Inflammatory macrophage treated with lipopolysaccharide for 1 hour (primary cell): ENCODE measurements at places on chromosomes 4 and X.

DNA sequence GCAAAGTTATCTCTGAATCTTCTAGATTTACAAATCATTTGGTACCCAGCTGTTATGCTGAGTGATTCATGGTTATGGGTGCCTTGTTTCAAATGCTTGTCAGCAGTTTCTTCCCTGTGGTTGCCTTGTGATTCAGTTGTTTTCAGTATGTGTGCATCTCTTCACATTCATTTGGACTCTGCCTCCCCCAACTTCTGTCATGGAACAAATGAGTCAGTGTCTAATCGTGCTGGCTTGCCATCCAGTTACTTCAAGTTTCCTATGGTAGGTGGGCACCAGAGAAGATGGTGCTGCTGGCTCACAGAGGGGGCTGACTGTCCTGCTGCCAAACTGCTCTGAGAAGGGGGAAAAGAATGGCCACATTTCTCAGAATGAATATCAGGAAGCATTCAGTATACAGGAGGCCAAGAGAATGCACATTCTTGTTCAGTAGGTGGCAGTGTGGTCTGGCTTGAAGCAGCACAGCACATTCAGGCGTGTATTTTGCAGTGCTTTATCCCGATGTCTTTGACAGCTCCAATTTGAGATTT lies 260.9 kb downstream of the GLUD2 start:
- DNase-seq = no peak

DNA sequence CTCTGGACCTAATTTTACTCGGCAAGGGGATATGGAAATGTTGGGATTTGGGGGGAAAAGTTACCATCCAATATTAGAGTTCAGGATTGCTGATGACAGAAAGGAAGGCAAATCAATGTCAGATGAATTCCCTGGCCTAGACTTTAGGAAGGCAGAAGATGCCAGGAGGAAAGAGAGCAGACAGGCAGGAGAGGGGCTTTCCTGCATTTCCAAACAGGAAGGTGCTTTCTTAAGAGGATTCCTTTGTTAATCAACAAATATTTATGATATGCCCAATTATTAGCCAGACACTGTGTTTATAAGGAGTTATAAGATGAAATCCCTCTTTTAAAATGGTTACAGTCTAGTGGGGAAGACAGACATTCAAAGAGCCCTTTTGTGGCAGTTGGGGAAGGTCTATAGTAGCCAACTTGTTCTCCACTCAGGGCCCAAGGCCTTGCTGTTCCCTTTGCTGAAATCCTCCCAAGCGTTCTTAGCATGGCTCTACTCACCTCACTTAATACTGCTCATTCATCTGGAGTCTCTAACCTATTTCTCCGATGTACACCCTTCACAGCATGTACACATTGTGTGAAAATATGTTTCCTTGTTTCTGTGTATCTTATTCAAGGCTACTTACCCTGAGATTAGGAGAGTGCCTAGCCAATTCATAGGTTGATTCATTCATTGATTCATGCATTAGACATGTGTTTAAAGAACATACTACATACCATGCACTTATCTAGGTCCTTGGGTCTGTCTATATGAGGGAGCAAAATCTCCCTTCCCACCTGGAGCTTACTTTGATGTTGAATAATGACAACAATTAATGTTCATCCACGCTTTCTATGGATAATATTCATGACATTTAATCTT lies 5.3 kb downstream of the IGFBP7 start:
- no peak for DNase-seq

DNA sequence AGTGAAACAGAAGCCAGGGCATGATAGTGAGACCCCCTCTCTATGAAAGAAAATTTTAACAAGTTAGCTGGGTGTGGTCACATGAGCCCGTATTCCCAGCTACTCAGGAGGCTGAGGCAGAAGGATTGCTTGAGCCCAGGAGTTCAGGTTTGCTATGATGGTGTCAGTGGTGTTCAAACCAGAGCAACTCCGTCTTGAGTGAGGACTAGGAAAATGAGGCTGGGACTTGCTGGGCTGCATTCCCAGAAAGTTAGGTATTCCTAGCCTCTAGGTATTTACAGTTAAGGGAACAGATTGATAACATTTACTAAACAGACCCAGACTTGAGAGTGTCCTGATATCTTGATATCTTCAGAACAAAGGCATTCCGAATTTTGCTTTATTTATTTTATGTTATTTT lies 37.0 kb upstream of the NOCT start:
- DNase-seq = no peak

- DNase-seq = peak; percentile 30
Observed at GRCh38 chr4:153154007-153154975, 50.0 kb upstream of the TRIM2 start.

GRCh38 chr4:110260299-110260698 lies 61.9 kb upstream of the ELOVL6 start:
- DNase-seq = no peak

DNA sequence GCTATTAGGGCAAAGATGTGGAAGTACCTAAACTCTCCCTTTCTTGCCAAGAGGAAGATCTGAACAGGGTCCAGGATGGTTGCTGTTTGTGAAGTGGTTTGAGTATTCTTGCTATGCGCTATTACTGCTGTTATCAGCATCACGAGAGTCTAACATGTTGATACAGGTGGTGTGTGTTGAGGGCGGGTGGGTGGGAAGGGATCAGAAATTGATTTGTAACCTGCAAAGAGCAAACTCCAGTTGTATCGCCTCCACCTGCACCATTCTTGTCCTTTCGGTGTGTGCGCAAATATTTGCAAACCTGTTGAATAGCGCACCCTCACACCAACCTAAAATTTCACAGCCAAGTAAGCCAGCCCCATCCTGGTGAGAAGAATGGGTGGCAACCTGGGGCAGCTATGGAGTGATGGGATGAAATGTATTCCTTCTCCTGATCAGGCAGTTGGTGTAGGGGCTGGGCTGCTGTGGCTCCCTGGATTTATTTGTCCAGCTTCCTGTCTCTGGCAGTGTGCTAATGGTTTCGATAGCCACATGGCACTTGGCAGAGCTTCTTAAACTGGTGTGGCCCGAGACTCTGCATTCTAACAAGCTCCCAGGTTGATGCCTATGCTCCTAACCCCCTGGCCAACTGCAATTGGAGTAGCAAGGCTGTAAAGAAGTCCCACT lies 102.6 kb upstream of the SCML1 start:
- DNase-seq = no peak

- no peak for DNase-seq
Observed at GRCh38 chr4:140450352-140450751, 22.9 kb upstream of the CLGN start.

DNA sequence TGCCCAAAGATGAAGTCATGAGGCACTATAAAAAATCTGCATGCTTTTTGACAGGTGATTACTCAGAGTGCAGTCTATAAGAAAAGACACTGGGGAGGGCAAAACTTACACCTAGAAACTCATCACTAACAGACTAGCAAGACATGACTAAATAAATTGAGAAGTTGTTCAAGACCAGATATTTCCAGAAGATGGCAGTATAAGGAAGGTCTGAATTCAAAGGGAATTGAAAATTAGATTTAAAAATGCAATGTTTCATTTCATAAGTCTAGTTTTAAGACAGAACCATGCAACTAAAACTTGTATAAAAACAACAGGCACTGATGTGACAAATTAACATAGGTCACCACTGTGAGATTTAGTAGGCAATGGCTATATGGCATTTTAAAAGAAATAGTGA lies 232.5 kb upstream of the POF1B start:
- peak; percentile 3 for DNase-seq

- no peak for DNase-seq
Observed at GRCh38 chr4:138851391-138852335, 163.9 kb upstream of the NOCT start.

- DNase-seq = no peak
Observed at GRCh38 chrX:111180750-111181240, 84.8 kb downstream of the PAK3 start.

DNA sequence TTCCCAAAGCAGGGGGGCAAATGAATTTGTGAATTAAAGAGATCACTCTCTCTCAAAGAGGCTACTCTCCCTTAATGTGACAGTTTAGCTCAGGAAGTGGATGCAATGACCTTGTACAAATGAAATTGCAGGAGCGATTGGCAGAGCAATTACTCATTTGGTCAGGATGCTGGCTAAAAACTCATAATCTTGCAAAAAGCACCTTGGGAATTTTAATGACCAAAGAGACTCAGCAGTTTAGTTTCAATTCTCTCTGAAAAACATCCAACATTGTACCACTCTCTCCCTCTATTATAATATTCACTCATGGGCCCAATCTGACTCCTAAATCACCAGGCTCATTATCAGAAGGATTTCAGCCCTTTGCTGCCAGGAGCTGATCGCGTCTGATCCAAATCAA lies 26.1 kb downstream of the PDGFC start:
- DNase-seq = peak; percentile 65

DNA sequence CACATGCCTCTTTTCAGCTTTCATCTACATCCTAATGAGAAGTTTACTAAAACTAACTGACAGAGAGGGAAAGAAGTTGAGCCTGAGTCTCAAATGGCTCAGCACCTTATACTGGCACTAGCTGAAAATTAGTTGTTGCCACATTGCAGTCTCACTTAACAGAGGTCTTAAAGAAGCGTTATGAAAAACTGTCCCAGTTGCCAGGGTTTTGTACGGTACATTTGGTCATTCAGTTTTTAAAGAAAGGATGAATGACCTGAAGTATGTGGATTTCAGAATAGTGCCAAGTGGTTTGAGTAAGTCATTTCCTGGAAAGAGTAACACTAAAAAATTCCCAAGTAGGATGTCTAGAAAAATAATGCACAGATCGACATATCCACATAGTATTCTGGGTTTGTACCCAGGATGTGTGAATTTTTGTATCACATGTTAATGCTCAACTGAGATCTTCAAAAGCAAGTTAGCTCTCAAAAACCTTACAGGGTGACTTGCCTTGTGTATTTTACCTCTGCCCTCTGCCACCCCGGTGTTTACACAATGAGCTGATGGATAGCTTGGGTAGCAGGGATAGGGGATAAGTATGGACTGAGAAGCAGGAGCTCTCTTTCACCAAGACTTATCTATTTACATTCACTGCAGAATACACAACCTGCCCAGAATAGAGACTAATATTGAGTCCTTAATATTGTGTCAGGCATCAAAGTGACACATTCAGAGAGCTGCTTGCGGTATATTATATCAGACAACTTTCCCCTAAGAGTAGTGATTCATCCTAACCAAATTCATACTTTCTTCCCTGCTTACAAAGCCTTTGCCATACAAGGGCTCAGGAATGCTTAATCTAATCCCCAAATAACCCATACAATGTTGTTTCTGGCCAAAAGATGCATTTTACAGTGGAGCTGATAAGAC lies 1075.7 kb upstream of the PABPC4L start:
- DNase-seq = no peak

GRCh38 chrX:7021991-7022390 lies 125.5 kb upstream of the STS start:
- DNase-seq = no peak

- no peak for DNase-seq
Observed at GRCh38 chr4:24910499-24910898, 2.3 kb downstream of the CCDC149 start.

DNA sequence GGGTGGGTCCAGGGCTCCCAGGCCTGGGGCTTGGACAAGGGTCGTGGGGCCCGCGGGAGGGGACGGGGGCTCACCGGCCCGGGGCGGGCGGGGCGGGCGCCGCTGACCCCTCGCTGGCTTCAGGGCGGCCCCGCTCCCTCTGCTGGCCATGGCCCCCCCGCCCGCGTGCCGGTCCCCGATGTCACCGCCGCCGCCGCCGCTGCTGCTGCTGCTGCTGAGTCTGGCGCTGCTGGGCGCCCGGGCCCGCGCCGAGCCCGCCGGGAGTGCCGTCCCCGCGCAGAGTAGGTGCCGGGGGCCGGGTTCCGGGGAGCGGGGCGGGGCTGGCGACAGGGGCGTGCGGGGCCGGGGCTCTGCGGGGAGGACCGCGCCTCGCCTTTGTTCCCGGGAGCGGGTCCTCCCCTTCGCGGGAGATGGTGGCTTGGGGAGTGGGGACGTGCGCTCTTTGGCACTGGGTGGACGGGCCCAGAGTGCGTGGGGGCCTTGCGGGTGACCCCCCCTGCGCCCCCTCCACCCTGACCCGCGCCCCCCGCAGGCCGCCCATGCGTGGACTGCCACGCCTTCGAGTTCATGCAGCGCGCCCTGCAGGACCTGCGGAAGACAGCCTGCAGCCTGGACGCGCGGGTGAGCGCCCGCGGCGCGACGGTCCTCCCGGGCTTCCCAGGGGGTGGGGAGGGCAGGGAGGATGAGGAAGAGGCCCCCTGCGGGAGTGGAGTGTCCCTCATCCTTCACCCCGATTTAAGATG lies 16.8 kb upstream of the NAT8L start:
- DNase-seq = no peak

- DNase-seq = no peak
Observed at GRCh38 chr4:111494971-111495370, 650.3 kb upstream of the FAM241A start.

DNA sequence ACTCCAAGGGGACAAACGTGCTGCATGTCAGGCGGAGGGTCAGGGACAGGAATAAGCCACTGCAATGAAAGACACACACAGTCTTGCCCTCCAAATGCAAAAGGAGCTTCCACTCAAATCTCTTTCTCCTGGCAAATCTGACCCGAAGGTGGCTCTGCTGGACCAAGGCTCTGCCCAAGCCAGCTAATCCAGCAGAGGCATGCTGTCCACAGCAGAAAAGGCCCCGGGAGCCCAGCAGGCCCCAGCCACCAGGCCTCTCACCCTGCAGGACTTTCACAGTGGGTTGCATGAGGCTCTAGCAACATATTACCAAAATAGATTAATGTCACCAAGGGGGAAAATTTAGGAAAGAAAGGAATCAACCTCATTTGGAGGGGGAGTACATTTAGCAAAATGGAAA lies 628.6 kb downstream of the BCOR start:
- no peak for DNase-seq

DNA sequence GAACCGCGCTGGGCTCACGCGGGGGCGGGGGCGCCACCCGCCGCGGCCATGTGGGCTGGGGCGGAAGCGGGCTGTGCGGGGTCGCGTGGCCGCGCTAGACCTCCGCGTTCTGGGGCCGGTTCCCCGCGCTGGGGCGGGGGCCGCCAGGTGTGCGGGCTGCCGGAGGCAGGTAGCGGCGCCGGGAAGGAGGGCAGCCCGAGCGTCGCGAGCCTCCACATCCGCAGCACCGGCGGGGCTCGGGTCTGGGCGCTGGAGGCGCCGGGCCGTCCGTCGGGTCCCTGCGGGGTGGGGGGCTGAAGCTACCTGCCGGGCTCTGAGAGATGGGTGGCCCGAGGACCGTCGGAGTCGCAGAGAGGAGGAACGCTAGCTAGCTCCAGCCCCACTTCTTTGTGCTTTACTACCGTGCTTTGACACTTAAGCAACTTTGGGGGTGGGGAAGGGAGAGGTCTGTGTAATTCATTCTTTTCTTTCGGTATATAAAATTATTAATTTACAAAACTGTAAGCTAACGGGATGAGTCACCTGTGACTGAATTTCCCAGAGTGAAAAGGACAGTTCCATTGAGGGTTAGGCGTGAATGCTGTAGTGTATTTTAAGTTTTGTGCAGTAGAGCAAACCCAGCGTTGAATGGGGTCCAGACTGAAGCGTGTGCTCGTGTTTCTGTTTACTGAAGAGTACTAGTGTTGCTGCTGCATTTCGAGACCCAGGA lies 689 bp downstream of the METAP1 start:
- DNase-seq = peak; percentile 9

GRCh38 chr4:47221721-47222120 lies 190.4 kb downstream of the GABRB1 start:
- DNase-seq = no peak

GRCh38 chrX:2921193-2921592 lies 7.9 kb downstream of the ARSD start:
- DNase-seq = no peak

GRCh38 chr4:184831153-184831552 lies 5.4 kb upstream of the ACSL1 start:
- DNase-seq = no peak
